ENCODE measurements at places on chromosomes 11 and 22. TPM values are rescaled to one million over a fixed set of nuclear protein-coding genes. Genes with fewer than 3 reads are reported as not detected.

The NXPE1 gene
- total RNA-seq = not detected

The RPL27A gene
- total RNA-seq = 1,305 TPM

The POU2AF3 gene
- not detected for total RNA-seq

The CEND1 gene
- 1.0 TPM for total RNA-seq

The IL17RA gene
- 4.5 TPM for total RNA-seq

The OTOG gene
- total RNA-seq = not detected

The PGM2L1 gene
- 3.7 TPM for total RNA-seq

The MAPK12 gene
- total RNA-seq = 50.6 TPM
